ENCODE measurements at places on chromosomes 12 and 14.

GRCh38 chr12:1126091-1126490, 135.1 kb downstream of the ERC1 start:
- no peak for DNase-seq

DNA sequence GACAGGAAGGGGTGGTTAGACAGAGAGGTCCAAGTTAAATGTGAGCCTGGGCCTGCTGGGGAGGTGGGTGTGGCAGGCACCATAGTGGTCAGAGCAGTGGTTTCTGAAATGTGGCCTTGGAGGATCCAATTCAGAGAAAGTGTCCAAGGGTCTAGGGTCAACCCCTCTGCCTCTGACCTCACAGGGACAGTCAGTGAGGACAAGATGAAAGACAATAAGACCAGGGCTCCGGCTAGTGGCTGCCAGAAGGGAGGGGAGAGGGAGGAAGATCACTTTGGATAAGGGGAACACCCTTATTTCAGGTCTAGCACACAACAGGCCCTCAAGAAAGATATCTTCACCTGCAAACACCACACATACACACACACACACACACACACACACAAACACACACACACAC, 335.1 kb downstream of the MED13L start:
- DNase-seq = no peak

DNA sequence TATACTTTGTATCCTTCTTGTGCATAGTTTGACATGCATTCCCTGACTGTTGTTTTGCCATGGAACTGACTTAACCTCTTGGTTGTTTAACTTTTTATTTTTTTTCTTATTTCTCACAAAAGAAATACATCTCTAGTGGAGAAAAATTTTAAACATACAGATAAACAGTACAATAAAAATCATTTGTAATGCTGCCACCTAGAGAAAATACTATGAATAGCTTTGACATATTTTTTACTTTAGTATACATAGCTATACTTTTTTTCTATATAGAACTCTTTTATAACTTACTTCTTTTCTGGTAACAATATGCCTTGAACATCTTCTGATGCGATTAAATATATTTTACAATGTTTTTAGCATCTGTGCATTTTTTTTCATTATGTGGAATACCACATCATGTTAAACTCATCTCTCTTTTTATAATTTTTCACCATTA, 184.5 kb downstream of the AKAP6 start:
- no peak for DNase-seq

GRCh38 chr12:65318186-65318685, 39.8 kb downstream of the MSRB3 start:
- no peak for DNase-seq

- no peak for DNase-seq
These were observed 10.9 kb downstream of the HDAC7 start for GRCh38 chr12:47808574-47809365.

- DNase-seq = no peak
These were observed 92.2 kb downstream of the TBC1D30 start for GRCh38 chr12:64916411-64917261.

- DNase-seq = no peak
These were observed 62.9 kb downstream of the RFX4 start for GRCh38 chr12:106645465-106646330.

GRCh38 chr14:54312166-54312801, 84.5 kb upstream of the CDKN3 start:
- peak; percentile 78 for DNase-seq

DNA sequence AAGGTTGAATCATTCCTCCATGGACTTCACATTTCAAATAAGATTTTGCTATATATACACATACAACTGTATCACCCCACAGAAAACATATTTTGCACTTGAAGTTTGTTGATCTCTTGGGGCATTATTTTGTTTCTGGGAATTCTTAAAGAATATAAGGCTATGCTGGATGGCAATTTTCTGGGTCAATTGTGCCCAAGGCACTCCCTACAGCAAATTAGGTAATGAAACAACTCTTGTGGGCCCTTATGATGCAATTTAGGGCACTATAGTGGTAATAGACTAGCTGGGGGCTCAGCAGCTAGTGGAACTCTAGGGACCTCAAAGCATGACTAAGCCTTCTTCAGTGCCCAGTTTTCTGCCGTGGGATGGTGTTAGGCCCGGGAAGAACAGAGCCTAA, 444.4 kb downstream of the NRXN3 start:
- no peak for DNase-seq

DNA sequence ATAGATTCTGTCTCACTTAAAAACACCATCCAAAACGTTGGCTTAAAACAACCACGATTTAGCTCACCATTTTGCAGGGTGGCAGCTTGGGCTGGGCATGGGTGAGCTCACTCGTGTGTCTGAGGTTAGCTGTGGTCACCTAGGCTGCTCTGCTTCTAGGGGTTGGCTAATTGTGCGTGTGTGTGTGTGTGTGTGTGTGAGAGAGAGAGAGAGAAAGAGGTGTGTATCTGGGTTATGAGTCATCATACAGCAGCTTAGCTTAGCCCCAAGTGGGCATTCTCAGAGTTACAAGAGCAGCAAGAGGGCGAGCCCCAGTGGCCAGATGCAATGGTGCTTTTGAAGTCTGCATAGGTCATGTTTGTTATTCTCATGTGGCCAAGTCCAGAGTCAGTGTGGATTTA, 6.0 kb downstream of the FBXW8 start:
- DNase-seq = no peak

GRCh38 chr14:69259527-69260189, at the start of gene GALNT16:
TSS of gene GALNT16 (plus strand) at chr14:69260158. CDS start at chr14:69260291, 133 bp downstream.
- no peak for DNase-seq

- DNase-seq = no peak
These were observed 341.1 kb downstream of the EMP1 start for GRCh38 chr12:13537623-13538022.

DNA sequence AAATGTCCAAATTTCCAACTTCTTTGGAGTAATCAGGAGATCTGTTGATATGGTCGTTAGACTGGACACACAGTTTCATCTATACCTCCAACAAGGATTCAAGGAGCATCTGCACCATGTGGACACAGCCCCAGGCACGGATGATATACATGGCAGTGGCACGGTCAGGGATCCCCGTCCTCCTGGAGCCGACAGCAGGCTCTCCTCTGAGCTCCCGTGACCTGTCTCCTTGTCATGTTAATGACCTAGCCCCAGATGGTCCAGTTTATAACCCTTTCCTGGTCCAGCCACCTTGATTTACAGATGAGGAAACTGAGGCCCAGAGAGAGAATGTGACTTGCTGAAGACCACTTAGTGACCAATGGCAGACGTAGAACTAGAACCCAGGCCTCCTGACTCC, 16.5 kb upstream of the SERPINA4 start:
- DNase-seq = no peak

- DNase-seq = peak; percentile 39
These were observed 31.9 kb downstream of the CACNA1C start for GRCh38 chr12:2084553-2085296.

DNA sequence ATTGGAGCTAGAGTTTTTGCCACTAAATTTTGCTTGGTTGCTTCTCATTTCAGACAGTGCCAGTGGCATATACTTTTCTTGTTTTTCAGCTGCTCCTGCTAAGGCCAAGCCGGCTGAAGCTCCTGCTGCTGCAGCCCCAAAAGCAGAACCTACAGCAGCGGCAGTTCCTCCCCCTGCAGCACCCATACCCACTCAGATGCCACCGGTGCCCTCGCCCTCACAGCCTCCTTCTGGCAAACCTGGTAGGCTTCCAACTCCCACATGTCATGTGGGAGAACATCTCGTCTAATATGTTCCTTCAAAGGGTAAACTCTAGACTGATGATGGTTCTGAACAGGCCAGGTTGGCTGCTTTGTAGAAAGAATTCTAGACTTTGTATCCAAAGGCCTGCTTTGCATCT, 11.0 kb downstream of the DLST start:
- DNase-seq = no peak

DNA sequence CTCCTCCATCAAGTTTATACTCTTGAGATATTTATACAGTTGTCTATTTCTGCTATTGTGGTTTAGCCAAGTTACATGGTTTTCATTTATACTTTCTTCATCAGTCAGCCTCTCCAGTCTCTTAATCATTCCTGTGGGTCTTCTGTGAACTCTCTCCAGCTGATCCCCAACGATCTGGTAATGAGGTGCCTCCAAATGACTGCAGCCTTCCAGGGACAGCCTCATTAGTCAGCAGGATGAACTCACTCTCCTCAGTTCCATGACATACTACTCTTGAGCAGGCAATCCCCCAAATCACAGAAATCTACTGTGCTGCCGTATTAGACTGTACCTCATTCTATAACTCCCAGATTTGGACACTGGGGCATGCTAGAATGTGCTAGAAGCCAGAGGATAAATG, 15.3 kb downstream of the AREL1 start:
- DNase-seq = peak; percentile 47

- DNase-seq = no peak
These were observed 794 bp downstream of the RCOR1 start for GRCh38 chr14:102593061-102593824.

DNA sequence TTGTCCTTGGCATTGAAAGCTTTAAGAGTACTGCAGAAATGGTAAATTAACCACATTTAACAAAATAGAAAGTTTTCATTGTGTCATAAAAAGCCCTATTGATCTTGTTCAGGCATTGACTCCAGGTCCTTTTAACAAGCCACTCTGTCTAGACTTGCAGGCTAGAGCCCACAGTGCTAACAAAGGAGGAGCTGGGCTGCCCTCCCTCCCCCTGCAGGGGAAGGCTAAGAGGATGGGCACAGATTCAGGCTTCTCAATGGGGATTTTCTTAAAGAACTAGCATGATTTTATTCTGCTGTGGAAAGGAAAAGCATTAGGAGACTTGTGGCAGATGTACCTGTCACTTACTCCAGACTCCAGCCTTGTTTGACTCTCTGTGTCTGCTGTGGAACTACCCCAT, 463.6 kb downstream of the NRXN3 start:
- no peak for DNase-seq

GRCh38 chr12:57983146-57983857, 41.9 kb downstream of the ATP23 start:
- DNase-seq = peak; percentile 17

DNA sequence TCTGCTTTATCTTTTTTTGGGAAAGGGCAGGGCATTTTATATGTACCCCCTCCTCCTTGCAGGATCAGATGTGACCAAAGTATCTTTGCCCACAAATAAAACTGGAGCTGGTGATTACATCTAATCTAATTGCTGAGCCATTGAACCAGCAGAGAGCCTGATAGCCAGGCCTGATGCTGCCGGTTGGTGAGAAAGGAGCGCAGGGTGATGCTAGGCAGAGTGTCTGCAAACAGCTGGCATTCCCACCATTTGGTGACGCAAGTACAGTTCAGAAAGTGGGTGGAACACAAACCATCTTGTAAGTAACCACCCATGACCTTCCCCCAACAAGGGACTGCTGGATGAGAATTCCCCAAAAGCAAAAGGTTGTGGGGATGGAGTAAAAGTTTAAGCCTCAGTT, 12.7 kb downstream of the DPPA3 start:
- DNase-seq = no peak

- DNase-seq = no peak
These were observed 4.8 kb downstream of the CKB start for GRCh38 chr14:103517721-103518421.

DNA sequence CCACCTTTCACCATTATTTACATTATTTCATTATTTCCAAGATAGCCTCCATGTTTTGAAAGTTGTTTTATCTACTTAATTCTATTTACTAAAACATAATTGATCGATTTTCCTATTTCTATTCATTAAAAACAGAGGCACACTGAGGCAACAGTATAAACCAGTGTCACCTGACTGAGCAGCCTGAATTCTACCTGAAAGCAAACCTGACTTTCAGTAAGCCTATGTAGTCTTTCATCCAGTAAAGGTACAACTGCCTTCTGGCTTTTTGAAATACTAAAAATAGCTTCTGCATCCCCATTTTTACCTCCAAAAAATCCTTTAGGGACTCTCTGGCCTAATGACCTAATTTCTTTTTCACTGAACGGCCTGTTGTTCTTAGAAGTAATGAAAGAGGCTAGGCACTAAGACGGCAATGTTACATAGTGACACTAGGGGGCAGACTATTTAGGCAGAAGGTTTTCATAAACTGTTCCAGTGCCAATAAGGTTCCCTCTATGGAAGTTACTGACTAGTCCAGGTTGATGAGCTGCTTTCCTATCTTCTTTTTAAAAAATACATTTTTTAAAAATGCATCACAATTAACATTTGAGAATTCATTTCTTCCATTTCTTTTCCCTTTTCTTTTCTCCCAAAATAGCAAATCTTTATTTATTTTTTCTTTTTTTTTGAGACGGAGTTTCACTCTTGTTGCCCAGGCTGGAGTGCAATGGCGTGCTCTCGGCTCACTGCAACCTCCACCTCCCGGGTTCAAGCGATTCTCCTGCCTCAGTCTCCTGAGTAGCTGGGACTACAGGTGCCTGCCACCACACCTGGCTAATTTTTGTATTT, 17.5 kb downstream of the ANAPC5 start:
- DNase-seq = peak; percentile 11

DNA sequence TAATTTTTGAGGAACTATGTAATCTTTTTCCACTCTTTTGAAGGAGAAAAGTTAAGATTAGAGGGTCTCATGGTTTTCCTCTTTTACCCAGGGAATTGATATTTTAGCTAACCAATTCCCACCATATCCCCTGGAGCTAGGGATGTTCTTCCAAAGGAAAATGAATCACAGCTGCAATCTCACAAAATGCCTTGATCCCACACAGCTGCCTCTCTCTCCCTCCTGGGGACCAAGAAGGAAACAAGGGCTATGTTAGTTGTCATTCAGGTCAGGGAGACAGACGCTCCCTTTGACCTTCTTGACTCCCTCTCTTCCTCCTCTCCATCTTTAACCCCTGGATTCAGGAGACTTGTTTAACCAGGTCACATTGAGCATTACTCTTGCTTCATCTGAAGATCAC, 9.5 kb downstream of the DCN start:
- no peak for DNase-seq

DNA sequence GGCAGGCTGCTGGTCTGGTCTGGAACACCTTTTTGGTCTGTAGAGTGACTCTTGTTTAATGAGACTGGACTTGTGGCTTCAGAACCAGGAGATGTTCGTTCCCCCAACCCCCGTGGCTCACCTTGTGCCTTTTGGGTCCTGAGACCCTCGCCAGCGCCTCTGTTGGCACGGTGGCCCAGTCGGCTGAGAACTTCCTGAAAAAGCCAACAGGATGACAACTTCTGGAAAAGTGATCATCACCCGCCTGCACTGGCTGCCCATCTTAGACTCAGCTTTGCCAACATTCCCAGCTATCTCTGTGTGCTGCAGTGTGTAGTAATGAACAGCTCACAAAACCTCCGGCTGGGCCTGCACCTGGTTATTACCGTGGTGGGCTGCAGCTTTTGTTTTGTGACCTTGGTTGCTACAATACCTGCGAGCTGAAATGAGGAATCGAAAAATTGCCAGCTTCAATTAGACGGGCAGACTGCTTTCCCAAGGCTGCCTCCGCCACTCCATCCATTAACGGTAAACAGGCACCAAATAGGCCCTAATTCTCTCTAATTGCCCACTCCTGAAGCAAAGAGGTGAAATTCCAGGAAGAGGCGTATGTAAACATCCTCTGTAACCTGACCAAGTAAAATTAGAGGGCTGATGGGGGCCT, 16.0 kb downstream of the MEG3 start:
- DNase-seq = no peak

- no peak for DNase-seq
These were observed 49.3 kb upstream of the USP44 start for GRCh38 chr12:95600567-95600966.

Measured in BJ (cell line).